ENCODE measurements at places on chromosomes 16 and 17. TPM values are rescaled to one million over a fixed set of nuclear protein-coding genes. Genes with fewer than 3 reads are reported as not detected.
A peak's percentile ranks its signal among the peaks of the same experiment; 100 is the strongest.

Gene IL34
- 116 TPM for total RNA-seq

Gene PDP2
- 2.8 TPM for total RNA-seq

Gene FNDC8
- total RNA-seq = not detected

DNA sequence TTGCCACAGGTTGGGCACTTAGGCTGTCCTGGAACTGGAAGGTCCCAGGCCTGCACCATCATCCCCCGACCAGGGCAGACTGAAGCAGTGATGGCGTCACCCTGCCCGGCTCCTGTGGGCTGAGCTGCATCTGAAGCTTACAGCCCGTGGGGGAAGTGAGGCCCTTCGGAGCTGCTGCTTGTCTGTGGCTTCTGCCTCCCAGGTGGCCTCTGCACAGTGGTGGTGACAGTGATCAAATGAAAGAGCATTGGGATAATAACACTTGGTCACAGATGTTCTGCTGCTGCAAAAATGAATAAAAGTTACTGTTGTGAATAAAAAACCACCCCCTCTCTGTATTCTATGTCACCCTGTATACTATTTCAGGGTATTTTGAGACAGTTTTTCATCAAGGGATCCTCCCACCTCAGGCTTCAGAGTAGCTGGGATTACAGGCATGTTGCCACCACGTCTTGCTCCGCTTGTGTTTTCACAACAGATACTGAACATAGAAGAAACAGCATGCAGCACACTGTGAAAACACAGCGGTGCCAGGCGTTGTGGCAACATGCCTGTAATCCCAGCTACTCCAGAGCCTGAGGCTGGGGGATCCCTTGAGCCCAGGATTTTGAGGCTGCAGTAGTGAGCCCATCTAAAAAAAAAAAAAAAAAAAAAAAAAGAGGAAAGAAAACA lies 165.0 kb downstream of the LGALS9B start:
- H3K4me1 ChIP-seq = peaks cover 12% of the 10 kb centered on the region
- H3K4me3 ChIP-seq = no peak overlapping the region
- DNase-seq = no peak
- H3K27ac ChIP-seq = peak overlapping the region; percentile 84
- H3K36me3 ChIP-seq = peaks cover 16% of the 10 kb centered on the region

- peaks cover 2% of the 10 kb centered on the region for H3K36me3 ChIP-seq
- no peak overlapping the region for H3K27ac ChIP-seq
- H3K4me1 ChIP-seq = no peaks in the 10 kb centered on the region
- H3K27me3 ChIP-seq = no peaks in the 10 kb centered on the region
These were observed 41.9 kb downstream of the NFAT5 start for GRCh38 chr16:69607674-69608073.

GRCh38 chr16:11034481-11034931 lies 90.1 kb downstream of the CLEC16A start:
- H3K4me3 ChIP-seq = no peak overlapping the region
- DNase-seq = peak; percentile 58
- no peak overlapping the region for H3K27ac ChIP-seq
- H3K4me1 ChIP-seq = no peaks in the 10 kb centered on the region
- H3K36me3 ChIP-seq = peaks cover 8% of the 10 kb centered on the region

DNA sequence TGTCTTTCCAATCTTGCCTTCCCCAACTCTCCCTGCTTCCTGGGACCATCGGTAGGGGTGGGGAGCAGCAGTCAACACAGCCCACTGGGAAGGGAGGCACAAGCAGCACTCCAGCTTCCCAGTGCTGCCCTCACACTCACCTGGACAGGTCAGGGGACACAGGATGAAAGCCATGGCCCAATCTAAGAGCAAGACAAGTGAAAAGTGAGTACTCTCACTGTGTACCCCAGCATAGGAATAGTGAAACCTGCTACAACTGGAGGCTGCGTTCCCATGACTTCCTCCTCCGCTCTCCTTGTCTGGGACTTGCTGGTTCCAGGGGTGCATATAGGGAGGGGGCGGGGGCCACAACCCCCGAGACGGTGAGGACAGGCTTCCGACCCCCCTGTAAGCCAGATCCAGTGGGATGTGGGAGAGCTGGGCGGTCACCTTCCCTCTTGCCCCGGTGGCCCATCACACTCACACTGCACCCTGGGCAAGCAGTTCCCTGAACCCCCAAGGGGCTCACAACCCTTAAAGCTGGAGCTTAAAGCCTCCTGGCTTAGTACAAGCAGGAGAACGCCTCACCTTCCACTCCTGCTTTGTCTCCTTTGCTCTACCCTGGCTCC lies 29.5 kb upstream of the SLC25A19 start:
- H3K4me3 ChIP-seq = no peak overlapping the region
- no peak overlapping the region for H3K27ac ChIP-seq
- peaks cover 33% of the 10 kb centered on the region for H3K36me3 ChIP-seq
- H3K27me3 ChIP-seq = no peaks in the 10 kb centered on the region
- H3K4me1 ChIP-seq = peaks cover 2% of the 10 kb centered on the region
- no peak for DNase-seq

Data from ascending aorta (tissue), 2 donors.